ENCODE measurements at places on chromosomes 4 and X.

DNA sequence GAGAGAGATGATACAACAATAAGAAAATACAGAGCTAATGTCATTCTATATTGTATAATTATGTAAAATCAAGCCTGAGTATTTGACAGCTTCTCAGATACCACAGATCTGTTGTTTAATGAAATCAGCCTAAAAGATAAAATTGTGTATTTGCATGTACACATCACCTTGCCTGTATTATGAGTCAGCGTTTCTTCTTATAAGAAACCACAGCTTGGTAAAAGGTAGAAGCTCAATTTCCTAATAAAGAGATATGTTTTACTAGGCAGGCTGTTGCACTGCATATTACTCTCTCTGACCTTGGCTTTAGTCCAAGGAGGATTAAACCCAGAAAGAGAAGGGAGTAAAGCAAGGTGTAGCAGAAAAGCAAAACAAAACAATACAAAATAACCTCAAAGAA, 121.3 kb downstream of the PPARGC1A start:
- no peak for DNase-seq

GRCh38 chr4:118894034-118894433, 5.4 kb downstream of the SYNPO2 start:
- no peak for DNase-seq

- DNase-seq = no peak
These were observed 673.2 kb upstream of the MAGEB2 start for GRCh38 chrX:29542152-29542551.

DNA sequence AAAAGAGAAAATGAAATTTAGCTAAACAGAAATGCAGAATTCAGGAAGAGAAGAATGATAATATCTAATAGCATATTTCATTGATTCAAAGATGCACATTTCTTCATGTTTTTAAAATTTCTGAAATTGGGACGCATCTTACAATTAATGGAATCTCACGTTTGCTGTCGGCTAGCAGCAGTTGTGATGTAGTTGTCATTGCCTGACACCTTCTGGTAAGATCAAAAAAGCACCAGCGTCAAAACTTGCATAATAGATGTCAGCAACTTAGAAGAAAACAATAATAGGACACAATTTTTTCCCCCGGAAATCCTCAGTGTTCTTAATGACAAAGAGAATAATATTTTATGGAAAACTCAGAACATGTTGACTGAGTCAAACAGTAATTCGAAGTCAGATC, 29.8 kb upstream of the SLC7A3 start:
- DNase-seq = no peak

DNA sequence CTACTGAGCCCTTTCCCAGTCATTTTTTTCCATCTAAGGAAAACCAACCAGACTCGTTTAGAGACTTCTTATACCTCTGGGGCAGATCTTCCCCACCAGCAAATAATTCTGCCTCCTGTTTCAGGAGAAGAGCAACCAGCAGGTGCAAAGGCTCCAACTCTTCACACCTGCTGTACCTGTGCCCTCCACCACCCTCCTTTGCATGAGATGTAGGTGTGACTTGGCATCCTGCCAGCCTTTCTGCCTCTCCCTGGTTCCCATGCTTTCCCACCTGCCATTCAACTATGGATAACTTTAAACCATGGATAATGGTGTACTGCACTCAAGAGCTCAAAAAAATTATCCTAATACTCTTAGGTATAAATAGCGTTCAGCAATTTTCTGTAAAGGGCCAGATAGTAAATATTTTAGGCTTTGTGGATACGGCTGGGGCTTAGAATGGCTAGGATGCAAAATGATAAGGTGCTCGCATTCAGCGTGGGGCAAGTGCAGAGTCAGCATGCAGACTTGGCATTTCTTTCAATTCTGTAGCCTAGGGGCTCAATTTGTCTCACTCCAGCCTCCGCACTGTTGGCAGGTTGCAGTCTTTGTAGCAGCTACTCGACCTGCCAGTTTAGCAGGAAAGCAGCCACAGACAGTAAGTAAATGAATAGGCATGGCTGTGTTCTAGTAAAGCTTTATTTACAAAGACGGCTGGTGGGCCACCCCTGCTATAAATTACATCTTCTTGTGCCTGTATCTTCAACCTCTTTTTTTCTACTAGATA, 79.8 kb downstream of the HCCS start:
- DNase-seq = no peak

DNA sequence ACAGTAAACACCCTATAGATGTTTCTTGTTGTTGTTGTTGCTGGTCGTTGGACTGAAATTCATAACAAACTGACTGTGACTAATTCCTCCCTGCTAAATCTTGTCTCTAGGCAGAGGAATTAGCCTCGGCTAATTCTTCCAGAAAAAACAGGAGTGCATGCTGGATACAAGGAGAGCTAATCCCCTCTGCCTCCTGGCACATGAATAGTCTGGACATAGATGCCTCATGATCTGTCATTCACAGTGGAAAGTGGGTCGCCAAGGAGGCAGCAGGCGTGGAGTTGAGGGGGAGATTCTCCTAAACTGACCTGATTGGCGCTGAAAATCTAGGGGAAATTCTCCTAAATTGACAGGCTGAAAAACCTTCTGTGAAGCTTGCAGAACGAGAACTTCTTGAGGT, 220.1 kb downstream of the DCTD start:
- no peak for DNase-seq

- DNase-seq = no peak
These were observed 116.5 kb downstream of the FAM13A start for GRCh38 chr4:88940506-88940905.

DNA sequence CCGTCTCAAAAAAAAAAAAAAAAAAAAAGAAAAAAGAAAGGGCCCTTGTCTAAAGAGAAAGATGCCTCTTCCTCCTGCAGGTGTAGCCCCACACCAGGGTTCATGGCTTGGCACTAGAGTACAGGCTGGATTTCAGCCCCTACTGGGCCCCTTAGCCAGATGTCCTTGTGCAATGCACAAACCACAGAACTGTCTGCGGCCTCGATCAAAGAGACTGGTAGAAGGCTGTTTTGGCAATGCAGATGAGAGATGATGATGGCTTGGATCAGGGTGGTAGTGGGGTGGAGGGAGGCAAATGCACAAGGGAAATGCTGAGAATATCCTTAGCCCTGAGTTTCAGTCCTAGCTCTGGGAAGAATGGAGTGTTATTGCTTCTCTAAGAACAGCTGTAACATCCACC, 26.5 kb upstream of the TSR2 start:
- no peak for DNase-seq

- no peak for DNase-seq
These were observed 27.6 kb downstream of the WDR44 start for GRCh38 chrX:118373538-118373937.

DNA sequence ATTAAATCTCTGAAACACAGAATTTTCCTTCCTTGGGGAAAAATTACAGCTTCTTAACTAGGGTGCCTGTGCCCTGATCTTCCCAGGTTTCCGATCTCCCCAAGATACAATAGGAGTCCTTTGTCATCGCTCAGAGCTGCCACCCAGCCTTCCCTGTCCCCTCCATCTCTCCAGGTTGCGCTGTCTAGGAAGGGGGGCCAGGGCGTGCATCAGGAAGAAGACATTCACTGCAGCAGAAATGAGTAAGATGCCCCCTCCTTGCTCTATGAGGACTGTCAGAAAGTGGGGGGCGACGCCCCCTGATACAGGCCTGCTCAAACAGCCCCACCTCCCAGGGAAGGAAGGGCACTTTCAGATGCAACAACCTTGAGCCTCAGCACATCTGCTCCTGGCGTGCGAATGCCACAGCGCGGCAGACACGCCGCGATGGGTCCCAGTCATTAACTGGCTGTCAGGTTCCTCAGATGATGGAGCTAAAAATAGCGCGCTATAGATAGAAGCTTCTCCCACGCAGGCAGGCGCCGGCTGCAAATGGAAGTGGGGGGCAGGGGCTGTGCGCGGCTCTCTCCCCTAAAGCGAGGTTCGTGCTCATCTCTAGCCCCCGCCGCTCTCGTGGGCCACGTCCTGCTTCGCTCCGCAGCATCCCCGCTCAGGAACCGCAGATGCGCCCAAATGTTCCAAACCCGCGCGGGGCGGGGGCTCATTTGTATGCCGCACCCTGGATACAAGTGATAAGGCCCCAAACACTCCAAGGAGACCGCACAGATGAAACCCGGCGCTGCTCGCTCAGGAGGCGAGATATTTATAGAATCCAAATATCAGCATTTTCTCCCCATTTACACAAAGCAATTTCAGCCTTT, 57.6 kb upstream of the LGI2 start:
- DNase-seq = no peak

DNA sequence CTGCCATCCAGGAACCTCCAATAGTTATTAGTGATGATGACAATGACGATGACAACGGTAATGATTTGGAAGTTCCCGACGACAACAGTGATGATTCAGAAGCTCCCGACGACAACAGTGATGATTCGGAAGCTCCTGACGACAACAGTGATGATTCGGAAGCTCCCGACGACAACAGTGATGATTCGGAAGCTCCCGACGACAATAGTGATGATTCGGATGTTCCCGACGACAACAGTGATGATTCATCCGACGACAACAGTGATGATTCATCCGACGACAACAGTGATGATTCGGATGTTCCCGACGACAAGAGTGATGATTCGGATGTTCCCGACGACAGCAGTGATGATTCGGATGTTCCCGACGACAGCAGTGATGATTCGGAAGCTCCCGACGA, 14.7 kb downstream of the CXCR3 start:
- DNase-seq = no peak

GRCh38 chr4:122104184-122104583, 47.9 kb upstream of the BLTP1 start:
- no peak for DNase-seq

GRCh38 chr4:77007358-77008230, 58.0 kb downstream of the SEPTIN11 start:
- DNase-seq = no peak

- no peak for DNase-seq
These were observed 84.5 kb downstream of the CT47B1 start for GRCh38 chrX:120791013-120791643.

DNA sequence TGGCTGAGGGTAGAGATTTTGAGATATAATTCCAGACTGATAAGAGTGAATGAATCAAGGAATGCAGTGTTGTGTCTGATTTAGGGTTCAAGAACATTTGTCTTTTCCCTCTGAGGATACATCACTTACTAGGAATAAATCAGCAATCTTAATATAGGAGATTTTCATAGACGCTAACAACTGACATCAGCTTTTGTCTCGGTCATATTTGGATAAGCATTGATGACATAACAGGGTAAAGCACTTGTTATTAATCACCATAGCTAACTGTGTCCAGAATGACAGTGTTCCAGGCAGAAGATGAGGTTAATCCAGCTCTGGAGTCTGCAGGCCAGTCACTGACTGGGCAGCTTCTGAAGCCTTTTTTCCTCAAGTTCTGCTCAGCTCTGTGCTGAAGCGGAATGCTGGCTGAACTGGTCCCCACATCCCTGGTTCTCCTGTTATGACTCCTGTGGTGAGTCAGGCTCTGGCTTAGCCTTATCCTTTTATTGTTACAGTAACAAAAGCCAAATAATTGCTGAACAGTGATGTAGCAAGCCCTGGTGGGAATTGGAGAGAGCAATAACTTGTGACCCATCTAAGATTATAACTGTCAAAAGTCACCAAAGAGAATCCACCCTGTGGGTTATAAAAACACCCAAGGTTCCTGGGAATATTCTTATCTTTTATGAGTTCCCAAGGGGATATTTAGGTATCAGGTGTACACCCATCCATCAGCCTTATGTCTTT, 41.8 kb downstream of the FNIP2 start:
- no peak for DNase-seq

GRCh38 chrX:68652326-68653170, 5.1 kb downstream of the STARD8 start:
- DNase-seq = no peak

DNA sequence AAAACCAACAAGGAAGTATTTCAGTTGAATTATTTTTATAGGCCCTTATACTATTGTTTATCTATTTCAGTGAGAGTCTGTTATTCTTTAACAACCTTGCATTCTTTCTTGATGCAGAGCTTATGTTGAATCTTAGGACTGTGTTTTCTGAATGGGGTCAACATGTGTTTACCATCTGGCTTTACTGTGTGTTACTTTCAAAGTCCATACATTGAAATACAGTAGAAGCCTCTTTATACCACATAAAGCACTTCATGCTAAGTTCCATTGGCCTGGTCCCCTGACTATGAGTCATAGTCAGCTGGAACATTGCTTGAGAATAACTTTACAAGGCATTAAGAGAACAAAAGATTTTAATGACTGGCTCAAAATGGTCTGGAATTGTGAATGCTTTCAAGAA, 152.6 kb downstream of the GASK1B start:
- DNase-seq = no peak

GRCh38 chrX:109393859-109394258, 88.0 kb downstream of the GUCY2F start:
- no peak for DNase-seq

DNA sequence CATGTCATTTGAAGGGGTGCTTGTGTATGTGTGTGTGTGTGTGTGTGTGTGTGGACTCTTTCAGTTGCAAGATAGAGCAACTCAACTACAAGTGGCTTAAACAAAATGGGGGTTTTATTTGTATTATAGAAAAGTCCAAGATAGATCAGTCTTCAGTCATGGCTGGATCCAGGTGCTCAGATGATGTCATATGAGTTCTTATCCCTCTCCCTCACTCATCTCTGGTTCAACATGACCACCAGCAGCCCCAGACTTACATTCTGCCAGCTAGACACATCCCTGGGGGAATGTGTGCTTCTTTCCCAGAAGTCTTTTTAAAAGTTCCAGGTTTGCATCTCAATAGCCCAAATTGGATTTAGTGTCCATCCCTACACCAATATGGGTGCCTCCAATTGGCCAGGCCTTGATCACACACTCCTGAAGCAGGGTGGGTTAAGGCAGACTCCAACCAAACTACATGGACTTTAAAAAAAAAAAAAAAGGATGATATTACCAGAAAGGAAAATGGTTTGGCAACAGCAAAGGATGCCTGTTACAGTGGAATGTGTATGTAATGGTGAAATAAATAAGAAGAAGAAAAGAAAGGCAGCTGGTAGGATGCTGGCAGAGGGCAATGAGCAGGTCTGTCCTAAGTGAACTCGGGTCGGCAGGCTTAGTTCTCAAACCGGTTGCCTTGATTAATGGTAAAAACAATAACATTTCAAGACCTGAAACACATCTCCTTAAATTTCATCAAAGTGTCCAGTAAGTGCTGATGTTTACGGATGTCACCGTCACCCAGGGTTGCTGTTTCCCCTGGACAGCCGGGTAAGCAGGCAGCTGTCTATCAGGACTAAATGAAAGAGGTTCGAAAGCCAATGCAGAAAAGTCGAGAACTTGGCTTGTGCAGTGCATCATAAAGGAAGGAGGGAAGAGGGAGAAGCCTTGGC, 107.7 kb downstream of the SMIM20 start:
- DNase-seq = no peak

GRCh38 chr4:123995936-123996335, 599.3 kb downstream of the SPRY1 start:
- no peak for DNase-seq

- DNase-seq = no peak
These were observed 20.5 kb upstream of the BLTP1 start for GRCh38 chr4:122131562-122132157.

- DNase-seq = no peak
These were observed 1044.4 kb upstream of the DIAPH2 start for GRCh38 chrX:95640226-95640625.

Data from effector memory CD4-positive, alpha-beta T cell (primary cell).